ENCODE measurements at places on chromosomes 13 and 19. TPM values are rescaled to one million over a fixed set of nuclear protein-coding genes. Genes with fewer than 3 reads are reported as not detected.

Gene PRTN3
- not detected for total RNA-seq

Gene CYP4F12
- total RNA-seq, result 45.0 TPM

Gene SHISA7
- total RNA-seq, result 1.1 TPM

GRCh38 chr19:43318203-43318602, 35.3 kb upstream of the CD177 start:
- no peak overlapping the region for H3K27ac ChIP-seq
- H3K4me1 ChIP-seq, result no peaks in the 10 kb centered on the region
- no peaks in the 10 kb centered on the region for H3K27me3 ChIP-seq

GRCh38 chr13:78940455-78941130, 281.6 kb upstream of the OBI1 start:
- DNase-seq, result no peak
- H3K27ac ChIP-seq, result no peak overlapping the region
- H3K4me1 ChIP-seq, result no peaks in the 10 kb centered on the region
